ENCODE measurements at places on chromosomes 6 and 20.

GRCh38 chr6:117918454-117918853, 11.4 kb downstream of the SLC35F1 start:
- DNase-seq, result no peak

DNA sequence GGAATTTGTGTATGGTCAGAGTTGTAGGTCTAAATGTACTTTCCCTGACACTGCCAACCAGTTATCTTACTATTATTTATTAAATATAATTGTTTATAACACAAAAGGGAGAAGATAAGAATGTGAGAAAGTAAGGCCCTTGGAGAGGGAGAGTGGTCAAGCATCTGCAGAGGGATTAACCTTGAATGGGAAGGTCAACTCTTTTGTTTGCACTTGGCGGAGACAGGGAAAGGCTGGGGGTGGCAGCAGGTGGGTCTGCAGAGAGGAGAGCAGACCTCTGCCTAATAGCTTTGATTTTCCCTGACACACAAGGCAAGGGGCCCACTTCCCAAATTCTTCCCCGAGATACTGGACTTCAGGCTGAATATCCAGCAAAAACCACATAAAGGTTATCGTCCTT, 4.2 kb downstream of the LRP11 start:
- DNase-seq, result no peak

GRCh38 chr6:136947037-136947436, 24.9 kb downstream of the SLC35D3 start:
- DNase-seq, result no peak

DNA sequence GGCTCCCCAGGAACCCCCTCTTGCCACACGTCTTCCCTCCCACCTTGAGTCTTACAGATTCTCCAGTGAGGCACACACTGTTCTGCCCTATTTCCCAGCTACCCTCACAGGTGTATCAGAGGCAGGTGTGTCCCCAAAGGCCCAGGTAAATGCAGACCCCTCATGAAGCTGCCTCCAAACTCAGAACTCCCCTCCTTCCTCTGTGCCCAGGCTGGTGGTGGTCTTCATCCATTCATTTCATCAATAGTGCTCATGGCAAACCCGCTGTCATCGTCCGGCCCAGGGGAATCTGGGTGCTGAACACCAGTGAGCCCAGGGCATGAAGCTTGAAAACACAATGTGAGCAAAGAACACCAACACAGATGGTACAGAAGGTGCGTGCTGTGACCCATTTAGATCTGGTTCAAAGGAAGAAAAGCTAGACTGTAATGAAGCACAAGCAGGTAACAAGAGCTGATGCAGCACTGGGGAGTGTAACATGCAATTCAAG, 213.1 kb downstream of the SYNDIG1 start:
- DNase-seq, result no peak
